Smooth muscle cell of the umbilical artery (primary cell): ENCODE measurements at places on chromosomes 12 and 14. TPM values are rescaled to one million over a fixed set of nuclear protein-coding genes. Genes with fewer than 3 reads are reported as not detected.

STYK1 gene
- total RNA-seq, result 1.6 TPM in 1 of 2 replicates, not detected in the other

MYF5 gene
- total RNA-seq, result not detected in 2 replicates

CMTM5 gene
- not detected in 2 replicates for total RNA-seq

AQP6 gene
- total RNA-seq, result not detected in 2 replicates

GPRC5A gene
- 6.2 and 13.3 TPM in 2 replicates for total RNA-seq

CCDC184 gene
- total RNA-seq, result 0.89 and 1.6 TPM in 2 replicates

NEDD8 gene
- 158 and 162 TPM in 2 replicates for total RNA-seq

CRADD gene
- 10.2 and 11.9 TPM in 2 replicates for total RNA-seq

PELI2 gene
- total RNA-seq, result 1.0 and 4.5 TPM in 2 replicates

CLEC9A gene
- 0.30 TPM in 1 of 2 replicates, not detected in the other for total RNA-seq

TMEM30B gene
- total RNA-seq, result not detected in 2 replicates

RPL10L gene
- total RNA-seq, result not detected in 2 replicates

POTEM gene
- total RNA-seq, result not detected in 2 replicates

SERPINA12 gene
- total RNA-seq, result not detected in 2 replicates

GLIPR1L1 gene
- total RNA-seq, result not detected in 2 replicates

PRH2 gene
- total RNA-seq, result 0.28 TPM in 1 of 2 replicates, not detected in the other

CLEC2A gene
- not detected in 2 replicates for total RNA-seq

ITGA7 gene
- 1.8 and 23.6 TPM in 2 replicates for total RNA-seq

NEUROD4 gene
- total RNA-seq, result not detected in 2 replicates

METTL3 gene
- total RNA-seq, result 63.4 and 67.7 TPM in 2 replicates

STON2 gene
- not detected in 2 replicates for total RNA-seq

CD27 gene
- total RNA-seq, result not detected in 2 replicates

TXNDC16 gene
- total RNA-seq, result 0.88 and 1.5 TPM in 2 replicates

GRIN2B gene
- total RNA-seq, result under 0.01 and 0.09 TPM in 2 replicates

NYNRIN gene
- total RNA-seq, result 1.2 and 3.0 TPM in 2 replicates

METTL1 gene
- 2.7 and 6.1 TPM in 2 replicates for total RNA-seq

HSPB8 gene
- total RNA-seq, result 23.5 and 26.0 TPM in 2 replicates

VDR gene
- total RNA-seq, result 8.5 and 12.2 TPM in 2 replicates

CCDC177 gene
- total RNA-seq, result not detected in 2 replicates

STXBP6 gene
- total RNA-seq, result 5.6 and 14.1 TPM in 2 replicates

SLC4A8 gene
- total RNA-seq, result 1.8 and 3.2 TPM in 2 replicates

FZD10 gene
- total RNA-seq, result not detected in 2 replicates

DEPDC4 gene
- 0.59 and 0.65 TPM in 2 replicates for total RNA-seq
